ENCODE measurements at places on chromosomes 4 and X. TPM values are rescaled to one million over a fixed set of nuclear protein-coding genes. Genes with fewer than 3 reads are reported as not detected.

STATH gene
- polyA plus RNA-seq, result not detected

MSL3 gene
- 30.7 TPM for polyA plus RNA-seq

LUZP4 gene
- not detected for polyA plus RNA-seq

KIT gene
- polyA plus RNA-seq, result 0.03 TPM

LEF1 gene
- 1.5 TPM for polyA plus RNA-seq

Measured in keratinocyte (primary cell).